ENCODE measurements at places on chromosomes 6 and 20.

DNA sequence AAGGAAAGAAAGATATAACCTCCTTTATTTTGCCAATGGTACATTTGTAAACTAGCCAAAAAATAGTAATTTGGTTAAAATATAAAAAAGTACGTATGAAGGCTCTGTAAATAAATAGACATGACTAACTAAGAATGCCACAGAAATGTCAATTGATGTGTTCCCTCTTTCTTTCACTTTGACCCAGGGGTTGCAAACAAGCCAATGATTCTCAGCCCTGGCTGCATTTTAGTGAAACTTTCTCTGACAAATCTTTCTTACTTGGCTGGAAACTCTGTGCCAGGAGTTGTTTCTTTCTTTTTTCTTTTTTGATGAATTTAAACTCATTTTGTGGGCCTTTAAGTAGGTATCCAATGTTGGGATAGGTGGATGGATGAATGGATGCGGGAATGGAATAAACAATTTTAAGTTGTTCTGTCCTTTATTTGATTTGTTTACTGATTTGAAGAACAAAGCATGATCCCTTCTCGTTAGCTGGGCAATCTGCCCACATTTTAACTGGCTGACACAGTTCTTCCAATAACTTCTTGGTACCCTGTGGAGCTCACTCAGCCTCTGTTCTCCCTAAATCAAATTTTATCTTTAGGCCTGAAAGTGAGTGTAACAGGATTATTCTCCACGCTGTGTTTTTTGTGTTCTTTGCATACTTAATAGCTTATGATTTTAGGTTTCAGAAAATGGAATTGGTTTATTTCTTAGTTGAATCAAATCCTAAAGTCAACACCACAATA is 58.6 kb upstream of the GCLC start:
- DNase-seq, result no peak

DNA sequence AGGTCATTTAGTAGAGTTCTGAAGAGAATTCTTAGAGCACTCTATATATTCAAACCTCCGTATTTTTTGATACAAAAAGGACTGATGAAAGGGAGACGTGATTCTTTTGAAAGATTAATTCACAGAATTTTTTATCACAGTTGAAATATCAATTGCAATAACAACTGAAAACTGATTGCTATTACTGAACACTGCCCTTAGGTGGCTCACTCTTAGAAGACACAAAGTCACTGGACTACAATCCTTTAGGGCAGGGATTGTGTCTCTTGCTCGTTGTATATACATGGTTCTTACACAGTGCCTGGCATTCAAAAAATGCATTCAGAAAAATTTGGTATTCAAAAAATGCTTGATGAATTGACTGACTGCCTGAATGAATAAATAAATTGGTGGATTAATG is 17.1 kb upstream of the CALHM6 start:
- DNase-seq, result no peak

DNA sequence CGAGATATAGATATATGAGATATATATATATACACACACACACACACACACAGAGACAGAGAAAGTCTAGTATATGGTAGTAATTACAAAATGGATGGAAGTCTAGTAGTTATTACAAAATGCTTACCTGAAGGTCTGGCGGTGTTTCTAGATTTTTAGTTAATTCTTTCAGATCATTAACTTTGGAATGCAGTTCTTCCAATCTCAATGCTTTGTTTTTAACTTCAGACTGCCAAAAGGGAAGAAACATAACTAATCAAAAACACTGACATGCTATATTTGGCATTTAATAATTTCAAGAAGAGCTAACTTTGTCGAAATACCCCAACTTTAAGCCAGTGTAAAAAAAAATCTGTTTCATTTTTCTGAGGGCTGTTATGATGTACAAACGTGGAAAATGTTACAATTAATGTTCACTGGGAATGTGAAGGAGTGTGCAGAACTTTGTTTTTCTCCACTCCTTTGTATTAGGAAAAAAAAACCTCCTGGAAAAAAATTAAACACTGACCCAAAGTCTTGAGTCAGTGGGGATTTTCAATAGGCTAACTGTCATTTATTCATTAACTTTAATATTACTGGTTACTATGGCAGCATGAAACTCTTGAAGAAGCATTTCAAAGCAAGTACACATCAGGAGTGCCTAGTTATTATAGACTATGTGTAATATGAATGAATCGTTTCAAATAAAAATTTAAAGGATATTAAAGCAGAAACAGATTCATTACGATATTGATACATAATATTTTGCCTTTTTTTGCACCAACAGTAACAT is 232.9 kb downstream of the SYNE1 start:
- DNase-seq, result no peak

- DNase-seq, result no peak
Measured at GRCh38 chr20:59581993-59582679, 22.2 kb upstream of the PHACTR3 start.

GRCh38 chr6:150741633-150742200 is 123.8 kb upstream of the MTHFD1L start:
- DNase-seq, result no peak

DNA sequence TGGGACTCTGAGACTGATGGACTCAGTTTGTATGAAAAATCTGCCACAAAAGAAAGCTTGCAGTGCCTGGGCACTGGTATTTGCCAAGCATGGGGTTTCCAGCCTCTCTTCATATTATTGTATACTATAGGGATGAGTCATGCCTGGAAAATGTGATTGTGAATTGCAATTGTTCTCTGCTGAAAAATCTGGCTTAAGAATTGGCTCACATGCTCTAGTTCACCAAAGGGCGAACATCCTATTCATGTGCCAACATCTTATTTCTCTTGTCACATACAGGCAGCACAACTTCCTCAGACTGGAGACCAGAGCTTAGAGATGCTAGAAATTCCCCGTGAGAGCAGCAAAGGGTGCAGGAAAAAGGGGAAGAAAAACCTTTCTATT is 103.6 kb upstream of the KCNK16 start:
- DNase-seq, result no peak

GRCh38 chr6:131103901-131104300 is 31.4 kb upstream of the AKAP7 start:
- no peak for DNase-seq

- no peak for DNase-seq
Measured at GRCh38 chr6:11462742-11463397, 74.7 kb upstream of the TMEM170B start.

GRCh38 chr6:15557174-15557573 is 105.7 kb downstream of the DTNBP1 start:
- no peak for DNase-seq

- DNase-seq, result no peak
Measured at GRCh38 chr6:73123632-73124329, 101.5 kb downstream of the KHDC1L start.

DNA sequence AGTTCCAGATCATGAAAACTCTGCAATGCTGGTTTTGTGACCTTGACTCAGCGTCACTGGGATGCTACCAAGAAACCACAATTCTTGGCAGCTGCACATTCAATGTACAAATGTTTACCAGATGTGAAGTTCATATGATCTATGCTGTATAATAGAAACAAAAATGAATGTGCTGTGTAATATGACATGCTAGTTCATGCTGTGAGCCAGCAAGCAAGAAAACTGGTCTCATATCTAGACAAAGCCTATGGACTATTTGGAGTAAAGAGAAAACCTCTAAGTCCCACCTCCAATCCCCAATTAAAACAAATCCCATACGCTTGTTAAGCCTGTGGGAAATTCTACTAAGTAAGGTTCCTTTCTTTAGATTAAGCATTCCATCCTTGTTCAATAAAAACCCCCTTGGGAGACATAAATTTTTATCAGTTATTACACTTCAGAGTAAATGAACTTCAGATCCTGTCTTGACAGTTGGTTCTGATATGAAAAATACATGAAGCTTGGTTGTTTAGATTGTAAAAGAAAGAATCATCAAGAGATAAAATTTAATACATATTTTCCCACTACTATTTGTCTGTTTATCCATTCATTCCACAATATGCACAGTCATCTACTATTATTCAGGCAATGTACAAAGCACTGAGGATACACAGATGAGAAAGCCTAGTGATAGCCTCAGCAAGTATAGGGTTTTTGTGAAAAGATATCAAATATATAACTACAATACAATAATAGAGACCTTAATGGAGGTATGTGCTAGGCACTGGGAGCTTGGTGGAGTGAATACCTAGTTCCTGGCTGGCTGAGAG is 20.1 kb downstream of the COL21A1 start:
- DNase-seq, result no peak

- DNase-seq, result no peak
Measured at GRCh38 chr6:54419885-54420284, 111.6 kb downstream of the TINAG start.

- no peak for DNase-seq
Measured at GRCh38 chr6:104580452-104580851, 279.3 kb downstream of the HACE1 start.

- no peak for DNase-seq
Measured at GRCh38 chr20:57382516-57382915, 8.7 kb upstream of the RBM38 start.

GRCh38 chr6:83594941-83595340 is 82.6 kb downstream of the PRSS35 start:
- no peak for DNase-seq

GRCh38 chr6:133954657-133955576 is 1.9 kb downstream of the TBPL1 start:
- DNase-seq, result no peak

- DNase-seq, result peak; percentile 33
Measured at GRCh38 chr6:209432-210103, 82.7 kb upstream of the DUSP22 start.

DNA sequence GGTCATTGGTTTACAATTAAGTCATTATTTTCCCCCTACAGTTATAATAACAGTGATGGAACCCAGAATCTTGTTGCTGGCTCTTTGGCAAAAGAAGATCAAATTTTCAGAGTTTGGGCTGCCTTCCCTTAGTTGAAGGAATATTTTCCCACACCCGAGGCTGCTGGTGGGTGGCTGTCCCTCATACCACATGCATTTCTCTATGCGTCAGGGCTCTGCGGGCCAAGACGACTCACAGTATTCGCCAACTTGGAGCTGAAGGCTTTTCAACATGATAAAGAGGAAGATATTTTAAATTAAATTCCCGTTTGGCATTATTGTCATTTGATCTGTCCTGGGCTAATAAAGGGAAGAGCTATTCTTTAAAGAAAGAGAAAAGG is 102.2 kb upstream of the SASH1 start:
- no peak for DNase-seq

DNA sequence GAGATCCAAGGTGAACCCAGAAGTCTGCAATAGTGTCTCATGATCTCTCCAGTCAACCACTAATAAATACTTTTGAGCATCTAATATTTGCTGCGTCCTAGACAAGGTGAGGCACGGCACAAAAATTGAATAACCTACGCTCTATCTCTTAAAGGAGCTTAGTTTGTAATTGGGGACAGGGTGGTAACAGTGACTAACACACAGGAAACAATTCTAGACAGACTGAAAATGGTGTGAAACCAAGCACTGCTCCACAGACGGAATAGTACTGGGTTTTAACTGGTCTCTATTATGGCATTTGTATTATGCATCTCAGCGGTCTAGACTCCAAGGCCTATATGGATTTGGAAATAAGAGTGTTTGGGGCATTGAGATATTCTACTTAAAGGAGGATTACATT is 120.1 kb downstream of the CLIC5 start:
- DNase-seq, result no peak

DNA sequence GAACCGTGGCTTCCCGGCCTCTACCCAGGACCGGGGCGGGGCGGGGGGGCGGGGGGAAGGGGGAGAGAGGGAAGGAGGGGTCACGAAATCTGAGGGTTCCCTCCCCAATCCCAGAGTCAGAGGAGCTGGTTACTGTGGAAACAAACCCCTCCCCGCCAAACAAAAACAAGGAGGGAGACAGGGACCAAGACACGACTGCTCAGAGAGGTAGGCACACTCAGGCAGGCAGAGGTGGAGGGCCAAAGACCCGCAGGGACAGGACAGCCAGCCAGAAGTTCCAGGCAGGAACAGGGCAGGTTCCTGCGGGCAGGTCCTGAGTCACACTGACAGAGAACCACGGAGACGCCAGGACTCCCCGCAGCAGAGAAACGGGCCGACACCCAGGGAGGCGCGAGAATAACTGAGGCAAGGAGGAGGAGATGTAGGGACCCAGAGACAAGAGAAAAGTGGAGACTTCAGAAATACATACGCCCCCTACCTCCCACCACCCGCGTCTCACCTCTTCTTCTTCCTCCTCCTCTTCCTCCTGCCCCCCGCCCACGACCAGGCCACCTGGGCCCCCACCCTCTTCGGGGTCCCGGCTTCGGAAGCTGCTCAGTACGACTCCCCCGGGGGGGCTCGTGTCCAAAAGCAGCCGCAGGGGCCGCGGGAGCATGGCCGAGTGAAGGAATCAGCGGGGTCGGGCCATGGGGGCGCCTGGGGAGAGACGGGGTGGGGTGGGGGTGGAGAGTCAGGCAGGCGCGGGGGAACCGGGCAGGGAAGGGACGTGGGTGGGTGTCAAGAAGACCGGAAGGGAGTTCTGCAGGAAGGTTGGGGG is 578 bp downstream of the RGL2 start:
- DNase-seq, result no peak

DNA sequence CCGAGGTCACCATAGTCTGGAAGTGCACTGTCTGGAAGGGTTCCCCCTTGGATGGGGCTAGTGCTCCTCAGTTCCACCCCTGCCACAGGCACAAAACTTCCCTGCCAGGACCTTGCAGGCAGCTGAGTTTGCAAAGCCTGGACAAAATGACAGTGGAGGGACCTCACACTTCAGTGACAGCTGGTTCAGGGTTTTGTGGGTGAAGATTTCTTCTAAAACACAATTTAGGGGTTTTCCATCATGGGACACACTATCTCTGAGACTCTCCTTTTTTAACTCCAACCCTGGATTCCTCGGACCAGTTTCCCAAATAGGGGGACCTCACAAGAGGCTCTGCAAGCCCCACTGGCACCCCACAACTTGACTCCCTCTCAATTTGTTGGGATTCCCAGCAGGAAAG is 33.6 kb upstream of the PREX1 start:
- DNase-seq, result no peak

- no peak for DNase-seq
Measured at GRCh38 chr6:66340736-66341135, 633.7 kb upstream of the EYS start.

DNA sequence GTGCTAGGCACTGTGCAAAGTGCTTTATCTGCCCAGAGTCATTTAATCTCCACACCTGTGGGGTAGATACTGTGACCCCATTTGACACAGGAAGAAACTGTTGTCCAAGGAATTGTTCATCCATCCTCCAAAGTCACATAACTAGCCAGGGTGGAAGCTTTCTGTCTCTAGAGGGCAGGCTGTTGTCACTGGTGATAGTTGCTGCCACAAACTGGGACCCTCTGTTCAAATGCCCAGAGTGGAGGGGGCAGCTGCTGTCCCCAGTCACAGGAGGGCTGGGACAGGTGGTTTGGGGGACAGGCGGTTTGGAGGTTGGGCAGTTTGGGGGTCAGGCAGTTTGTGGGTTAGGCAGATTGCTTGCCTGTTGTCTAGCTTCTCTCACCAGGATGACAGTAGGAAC is 16.1 kb upstream of the TMEM242 start:
- DNase-seq, result no peak

All from stimulated activated CD4-positive, alpha-beta T cell treated with anti-CD3 and anti-CD28 coated beads, Interleukin-15, amount 100 ng/mL, for 1 hour (primary cell).